Vagina (tissue), 2 donors: ENCODE measurements at places on chromosomes 7 and 10.

GRCh38 chr10:53754596-53755250, 982.1 kb upstream of the MBL2 start:
- no peaks in the 10 kb centered on the region for H3K4me1 ChIP-seq
- H3K4me3 ChIP-seq, result no peak overlapping the region
- H3K27ac ChIP-seq, result no peak overlapping the region
- no peaks in the 10 kb centered on the region for H3K27me3 ChIP-seq
- DNase-seq, result no peak

DNA sequence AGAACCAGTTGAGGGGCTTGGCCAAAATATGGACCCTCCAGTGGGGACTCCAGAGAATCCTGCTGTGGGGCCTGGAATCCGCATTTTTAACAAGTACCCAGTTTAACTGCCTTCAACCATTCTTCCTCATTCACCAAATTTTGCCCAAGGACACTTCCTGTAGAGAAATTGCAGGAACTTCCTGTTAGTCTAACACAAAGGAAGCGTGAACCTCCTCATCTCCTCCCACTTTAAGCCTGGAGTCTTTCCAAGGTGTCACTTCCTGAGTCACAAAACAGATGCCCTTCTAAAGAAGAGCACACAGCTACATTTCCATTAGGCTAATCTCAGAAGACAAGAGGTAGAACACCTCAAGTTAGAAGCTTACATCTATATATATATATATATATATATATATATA, 188.4 kb downstream of the PPP1R17 start:
- H3K4me1 ChIP-seq, result no peaks in the 10 kb centered on the region
- H3K36me3 ChIP-seq, result no peaks in the 10 kb centered on the region
- no peak overlapping the region for H3K27ac ChIP-seq
- DNase-seq, result no peak

DNA sequence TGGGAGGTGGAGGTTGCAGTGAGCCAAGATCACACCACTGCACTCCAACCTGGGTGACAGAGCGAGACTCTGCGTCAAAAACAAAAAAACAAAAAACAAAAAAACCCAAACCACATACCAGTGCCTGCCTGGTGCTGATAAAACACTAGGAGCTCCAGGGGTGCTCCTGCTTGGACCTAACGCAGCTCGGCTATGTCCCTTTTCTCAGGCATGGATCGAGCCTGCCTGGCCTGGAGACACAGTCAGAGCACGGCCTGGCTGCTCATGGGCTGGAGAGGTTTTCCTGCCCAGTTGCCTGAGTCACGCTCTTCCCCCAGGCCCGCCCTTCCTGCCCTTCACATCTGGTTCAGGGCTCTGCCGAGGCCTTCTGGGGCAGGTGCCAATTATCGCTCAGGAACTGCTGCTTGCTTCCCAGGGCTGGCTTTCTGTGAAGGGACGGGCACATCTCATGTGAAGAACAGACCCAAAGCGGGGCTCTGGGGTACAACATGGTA, 12.6 kb upstream of the NPFFR1 start:
- DNase-seq, result peak; percentile 94
- H3K4me1 ChIP-seq, result peaks cover 23% of the 10 kb centered on the region
- H3K27ac ChIP-seq, result peak overlapping the region; percentile 63
- H3K36me3 ChIP-seq, result no peaks in the 10 kb centered on the region

GRCh38 chr10:103541616-103542015, 48.1 kb downstream of the NEURL1 start:
- H3K27me3 ChIP-seq, result no peaks in the 10 kb centered on the region
- no peak overlapping the region for H3K4me3 ChIP-seq
- no peak overlapping the region for H3K27ac ChIP-seq
- peaks cover 12% of the 10 kb centered on the region for H3K4me1 ChIP-seq
- DNase-seq, result no peak
- no peaks in the 10 kb centered on the region for H3K36me3 ChIP-seq

DNA sequence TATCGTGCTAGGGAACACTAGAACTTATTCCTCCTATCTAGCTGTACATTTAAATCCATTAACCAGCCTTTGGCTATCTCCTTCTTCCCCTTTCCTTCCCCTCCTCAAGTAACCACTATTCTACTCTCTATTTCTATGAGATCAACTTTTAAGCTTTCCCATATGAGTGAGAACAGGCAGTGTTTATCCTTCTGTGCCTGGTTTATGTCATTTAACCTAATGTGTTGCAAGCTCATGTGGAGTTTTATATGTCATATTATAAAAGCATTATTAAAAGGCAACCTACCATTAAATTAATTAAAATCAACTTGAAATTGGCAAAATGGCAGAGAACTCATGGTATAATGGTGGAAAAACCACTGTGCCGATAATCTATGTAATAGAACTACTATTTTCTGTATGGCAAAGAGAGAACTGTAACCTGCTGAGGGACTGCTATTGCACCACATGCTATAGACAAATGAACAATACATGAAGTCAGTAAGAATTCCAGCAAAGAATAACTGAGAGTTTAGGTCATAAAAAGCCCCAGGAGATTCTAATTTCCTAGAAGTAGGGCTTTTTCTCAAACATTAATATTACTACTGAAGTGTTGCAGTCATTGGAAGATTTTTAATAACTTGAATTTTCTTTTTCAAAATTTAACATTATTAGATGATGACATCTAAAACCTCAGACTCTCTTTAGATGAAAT, 81.8 kb downstream of the LRRN3 start:
- no peaks in the 10 kb centered on the region for H3K4me1 ChIP-seq
- no peaks in the 10 kb centered on the region for H3K27me3 ChIP-seq
- H3K27ac ChIP-seq, result no peak overlapping the region
- no peaks in the 10 kb centered on the region for H3K36me3 ChIP-seq
- DNase-seq, result no peak
- no peak overlapping the region for H3K4me3 ChIP-seq

DNA sequence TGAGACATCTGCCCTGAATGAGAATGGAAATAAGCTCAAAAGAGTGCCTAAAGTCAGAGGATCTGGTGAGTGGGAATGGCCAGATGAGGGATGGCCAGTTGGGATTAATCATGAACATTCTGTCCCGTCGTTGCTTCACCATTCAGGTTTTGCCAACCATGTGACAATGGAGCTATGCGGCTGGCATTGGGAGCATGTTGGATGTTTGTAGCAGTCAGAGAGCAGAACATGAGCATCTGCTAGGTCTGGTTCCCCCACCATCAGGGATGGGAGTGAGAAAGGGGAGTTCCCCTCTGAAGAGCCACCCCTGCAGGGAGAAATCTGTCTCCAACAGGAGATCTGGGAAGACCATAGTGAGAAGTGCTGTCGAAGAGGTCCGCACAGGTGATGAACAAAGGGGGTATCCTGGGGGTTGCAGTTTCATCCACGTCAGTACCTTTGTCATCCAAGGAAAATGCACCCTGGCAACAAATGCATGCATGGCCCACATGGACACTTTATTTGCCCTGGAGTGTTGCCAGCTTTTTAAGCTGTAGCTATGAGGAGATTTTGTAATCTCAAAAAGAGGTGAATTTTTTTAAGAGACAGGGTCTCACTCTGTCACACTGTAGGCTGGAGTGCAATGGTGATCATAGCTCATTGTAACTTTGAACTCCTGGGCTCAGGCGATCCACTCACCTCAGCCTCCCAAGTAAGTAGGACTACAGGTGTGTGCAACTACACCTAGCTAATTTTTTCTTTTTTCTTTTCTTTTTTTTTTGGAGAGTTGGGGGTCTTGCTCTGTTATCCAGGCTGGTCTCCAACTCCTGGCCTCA, 190.2 kb downstream of the CAMK1D start:
- no peaks in the 10 kb centered on the region for H3K4me1 ChIP-seq
- H3K27me3 ChIP-seq, result no peaks in the 10 kb centered on the region
- H3K36me3 ChIP-seq, result no peaks in the 10 kb centered on the region
- H3K4me3 ChIP-seq, result no peak overlapping the region
- H3K27ac ChIP-seq, result no peak overlapping the region
- no peak for DNase-seq

GRCh38 chr10:14605231-14605925, 169.3 kb downstream of the FAM107B start:
- H3K36me3 ChIP-seq, result no peaks in the 10 kb centered on the region
- H3K4me3 ChIP-seq, result peak overlapping the region; percentile 61
- peaks cover 26% of the 10 kb centered on the region for H3K4me1 ChIP-seq
- no peaks in the 10 kb centered on the region for H3K27me3 ChIP-seq
- no peak for DNase-seq

DNA sequence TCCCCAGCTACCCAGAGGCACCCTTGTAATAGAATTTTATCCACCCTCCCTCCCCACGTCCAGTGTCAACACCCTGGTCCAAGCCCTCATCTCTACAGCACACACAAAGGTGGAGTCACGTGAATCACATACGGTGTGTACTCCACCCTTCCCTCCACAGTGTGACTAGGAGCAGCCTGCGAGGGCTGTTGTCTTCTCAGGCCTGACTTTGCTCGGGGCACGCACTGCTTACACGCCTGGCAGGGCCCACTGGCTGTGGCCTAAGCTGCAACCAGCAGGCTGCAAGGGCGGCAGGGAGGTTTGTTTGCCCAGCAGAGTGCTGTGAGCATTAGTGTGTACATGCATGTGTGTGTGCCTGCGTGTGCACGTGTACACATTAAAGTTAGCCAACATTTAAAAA, 93.7 kb downstream of the COBL start:
- no peak overlapping the region for H3K27ac ChIP-seq
- no peaks in the 10 kb centered on the region for H3K27me3 ChIP-seq
- DNase-seq, result no peak
- no peak overlapping the region for H3K4me3 ChIP-seq
- H3K4me1 ChIP-seq, result peaks cover 27% of the 10 kb centered on the region

GRCh38 chr10:29658984-29659965, 24.5 kb upstream of the SVIL start:
- H3K4me3 ChIP-seq, result no peak overlapping the region
- no peaks in the 10 kb centered on the region for H3K27me3 ChIP-seq
- no peak for DNase-seq
- H3K4me1 ChIP-seq, result peaks cover 48% of the 10 kb centered on the region

- no peak overlapping the region for H3K27ac ChIP-seq
- no peaks in the 10 kb centered on the region for H3K27me3 ChIP-seq
- no peak for DNase-seq
- peak overlapping the region; percentile 36 for H3K4me3 ChIP-seq
- H3K4me1 ChIP-seq, result peaks cover 18% of the 10 kb centered on the region
Measured at GRCh38 chr10:55629793-55630490, 731.1 kb downstream of the ZWINT start.
